ENCODE measurements at places on chromosomes 11 and 22.

DNA sequence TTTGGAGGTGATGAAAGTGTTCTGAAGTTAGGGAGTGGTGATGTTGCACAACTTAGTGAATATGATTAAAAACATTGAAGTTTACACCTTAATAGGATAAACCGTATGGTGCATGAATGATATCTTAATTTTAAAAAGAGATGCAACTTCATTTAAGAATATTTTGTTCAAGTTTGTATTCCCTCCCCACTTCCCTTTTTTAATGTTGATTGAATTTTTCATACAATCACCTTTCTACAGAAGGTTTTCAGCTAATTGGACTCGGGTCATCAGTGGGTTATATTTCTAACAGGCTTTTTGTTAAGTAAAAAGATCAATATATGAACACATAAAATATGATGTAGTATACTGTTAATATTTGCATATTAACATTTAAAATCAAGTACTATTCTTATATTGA is 72.6 kb downstream of the DDIAS start:
- DNase-seq = no peak

DNA sequence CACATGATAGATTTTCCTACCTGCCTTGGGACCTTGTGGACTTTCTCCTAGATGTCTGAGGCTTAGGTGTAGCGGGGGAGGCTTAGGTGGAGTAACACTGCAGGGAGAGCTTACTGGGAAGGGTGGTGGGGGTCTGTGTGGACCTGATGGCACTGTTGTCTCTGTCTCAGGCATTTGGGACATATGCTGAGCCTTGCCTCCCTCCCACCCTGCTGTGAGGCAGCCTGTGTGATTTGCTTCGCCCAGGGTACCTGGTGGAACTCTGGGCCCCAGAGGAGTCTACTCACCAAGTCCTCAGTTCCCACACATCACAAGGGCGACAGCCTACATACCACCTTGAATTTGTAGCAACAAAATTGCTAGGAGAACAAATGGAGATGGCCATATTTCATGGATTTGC is 80.7 kb downstream of the CEP164 start:
- no peak for DNase-seq

DNA sequence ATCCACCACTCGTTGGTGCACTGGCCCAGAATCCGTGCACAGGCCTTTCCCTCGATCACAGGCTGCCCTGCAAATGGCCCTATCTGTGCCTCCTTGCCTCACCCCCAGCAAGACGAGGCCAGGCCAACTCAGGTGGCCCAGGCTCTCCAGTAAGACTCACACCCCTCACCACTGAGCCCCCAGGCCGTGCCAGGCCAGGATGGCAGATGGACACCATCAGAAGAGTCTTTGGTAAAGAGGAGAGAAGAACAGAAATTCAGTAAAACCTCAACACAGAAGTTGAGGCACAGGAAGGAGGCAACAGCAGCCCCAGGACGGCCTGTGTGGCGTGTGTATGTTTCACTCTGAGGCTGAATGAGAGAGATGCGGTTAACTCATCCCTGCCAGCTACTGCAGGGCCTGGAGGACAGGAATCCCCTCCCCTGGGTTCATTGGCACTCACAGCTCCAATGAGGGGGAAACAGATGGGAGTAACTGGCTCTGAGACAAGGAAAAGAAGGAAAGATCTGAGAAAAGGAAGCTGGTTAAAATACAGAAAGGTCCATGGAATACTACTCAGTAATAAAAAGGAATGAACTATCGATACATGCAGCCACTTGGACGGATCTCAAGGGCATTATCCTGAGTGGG is 54.1 kb upstream of the WNT11 start:
- no peak for DNase-seq

GRCh38 chr22:20868025-20868962 is 9.5 kb downstream of the SNAP29 start:
- DNase-seq = no peak

DNA sequence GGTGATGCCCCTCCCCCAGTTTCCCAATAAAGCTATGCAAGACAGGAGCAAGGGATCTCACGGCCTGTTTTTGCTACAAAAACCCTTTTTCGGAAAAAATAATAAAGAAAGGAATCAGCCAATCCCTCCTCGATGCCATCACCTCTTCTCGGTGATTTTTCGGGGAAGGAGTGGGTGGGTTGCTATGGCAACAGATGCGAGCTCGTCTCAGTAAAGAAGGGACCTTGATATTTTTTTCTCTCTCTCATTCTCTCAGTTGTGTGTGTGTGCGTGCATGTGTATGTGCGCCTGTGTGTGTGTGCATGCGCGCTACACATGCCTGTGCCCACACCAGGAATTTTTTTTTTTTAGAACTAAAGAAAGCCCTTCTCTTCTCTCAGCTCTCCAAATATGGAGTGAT is 3.8 kb upstream of the NPAS4 start:
- DNase-seq = no peak

GRCh38 chr11:128279866-128280265 is 307.5 kb downstream of the ETS1 start:
- DNase-seq = no peak

Measured in stimulated activated effector memory CD8-positive, alpha-beta T cell treated with anti-CD3 and anti-CD28 coated beads, Interleukin-12 subunit alpha, Interleukin-12 subunit beta, amount 100 ng/mL, for 72 hours (primary cell).